Esophagus squamous epithelium (tissue), 5 donors: ENCODE measurements at places on chromosomes 11 and 22.

DNA sequence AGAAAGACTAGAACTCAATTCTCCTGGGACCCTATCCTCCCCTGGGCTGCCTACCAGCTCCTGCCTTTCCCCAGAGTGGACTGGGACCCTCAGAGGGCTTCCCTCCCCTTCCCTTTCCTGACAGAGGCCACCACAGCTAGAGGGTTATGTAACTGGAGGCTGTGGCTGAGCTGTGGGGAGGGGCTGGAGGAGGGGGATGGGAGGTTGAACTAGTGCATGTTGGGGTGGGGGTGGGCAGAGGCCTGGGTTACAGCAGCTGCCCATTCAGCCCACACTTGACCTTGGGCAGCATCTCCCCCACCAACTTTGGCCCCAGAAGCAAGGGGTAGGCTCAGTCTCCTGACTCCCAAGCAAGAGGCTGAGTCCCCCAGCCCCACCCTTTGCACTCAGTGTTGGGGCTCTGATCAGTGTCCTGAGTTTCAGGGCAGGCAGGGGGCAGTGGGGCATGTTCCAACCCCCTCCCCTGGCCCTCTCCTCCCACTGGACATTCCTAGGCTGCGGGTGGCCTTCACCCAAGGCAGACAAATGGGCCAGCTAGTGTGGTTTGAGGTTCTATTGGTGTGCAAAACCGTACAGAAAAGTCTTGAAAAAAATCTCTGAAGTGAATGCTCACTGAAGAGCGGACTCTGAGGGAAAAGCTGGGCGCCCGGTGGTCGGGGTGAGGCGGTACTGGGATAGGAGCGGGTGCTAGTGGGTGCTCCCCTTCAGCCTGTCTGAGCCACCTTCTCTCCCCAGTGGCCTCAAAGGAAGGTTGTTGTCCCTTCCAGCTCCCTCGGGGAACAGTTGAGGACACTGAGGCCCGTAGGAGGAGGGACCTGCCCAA is 3.8 kb downstream of the KCNC1 start:
- no peak for DNase-seq

GRCh38 chr11:64711138-64711955 is 11.7 kb downstream of the NRXN2 start:
- no peak for DNase-seq

GRCh38 chr11:134513585-134514120 is 101.6 kb upstream of the B3GAT1 start:
- DNase-seq = no peak

GRCh38 chr11:71140206-71140919 is 112.0 kb downstream of the SHANK2 start:
- no peak for DNase-seq

- DNase-seq = no peak
These were observed 43.0 kb downstream of the THAP12 start for GRCh38 chr11:76337923-76338322.

DNA sequence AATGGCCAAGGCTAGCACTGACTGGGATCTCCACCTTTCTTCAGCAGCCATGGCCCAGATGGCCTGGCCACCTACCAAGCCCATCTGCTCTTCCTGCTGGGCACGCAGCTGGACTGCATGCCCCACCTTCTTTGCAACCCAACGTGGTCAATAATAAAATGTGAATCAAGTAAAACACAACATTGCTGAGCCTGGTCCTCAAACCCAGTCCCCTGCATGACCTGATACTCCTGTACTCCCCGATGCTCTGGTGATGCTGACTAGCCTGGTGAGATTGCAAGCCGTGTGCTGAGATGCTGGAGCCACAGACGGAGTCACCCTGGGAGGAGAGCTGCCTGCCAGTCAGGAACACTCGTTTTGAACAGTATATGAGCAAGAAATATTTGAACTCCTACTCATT is 34.0 kb downstream of the PARVG start:
- no peak for DNase-seq

DNA sequence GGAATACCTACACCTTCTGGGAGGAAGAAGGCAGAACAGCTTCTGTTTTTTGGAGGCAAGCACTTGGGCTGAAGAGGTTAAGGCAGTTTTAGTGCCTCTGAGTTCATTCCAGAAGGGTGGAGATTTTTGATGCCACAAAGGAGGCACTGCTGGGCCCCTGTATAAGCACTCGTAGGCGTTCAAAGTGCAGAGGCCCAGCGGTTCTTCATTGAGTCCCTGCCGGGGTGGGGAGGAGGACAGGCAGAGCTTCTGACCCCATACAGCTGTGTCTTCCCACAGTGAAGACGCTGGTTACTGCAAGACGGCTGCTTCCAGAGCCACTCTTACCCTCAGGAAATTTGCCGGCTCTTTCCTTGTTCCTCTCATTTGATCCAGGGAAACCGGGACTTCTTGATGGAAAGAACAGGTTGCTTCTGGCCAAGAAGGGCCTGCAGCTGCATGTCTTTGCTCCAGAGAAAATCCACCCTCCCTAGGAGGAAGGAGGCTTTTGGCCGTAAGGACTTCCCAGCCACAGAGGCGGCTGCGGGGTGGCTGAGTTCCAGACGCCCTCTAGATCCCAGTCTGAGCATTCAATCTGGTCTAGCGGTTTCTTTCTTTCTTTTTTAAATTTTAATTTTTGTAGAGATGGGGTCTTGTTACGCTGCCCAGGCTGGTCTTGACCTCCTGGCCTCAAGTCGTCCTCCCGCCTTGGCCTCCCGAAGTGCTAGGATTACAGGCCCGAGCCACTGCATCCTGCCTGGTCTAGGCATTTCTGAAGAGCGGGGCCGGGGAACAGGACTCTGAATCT is 9.4 kb downstream of the ADAMTS15 start:
- no peak for DNase-seq

GRCh38 chr11:117005758-117006157 is 92.5 kb downstream of the SIK3 start:
- DNase-seq = no peak

- DNase-seq = no peak
These were observed 132.5 kb downstream of the FBXO7 start for GRCh38 chr22:32607086-32607485.

- no peak for DNase-seq
These were observed 154.7 kb downstream of the SHANK2 start for GRCh38 chr11:71097506-71098240.

GRCh38 chr11:87722756-87723565 is 452.3 kb downstream of the RAB38 start:
- DNase-seq = no peak

DNA sequence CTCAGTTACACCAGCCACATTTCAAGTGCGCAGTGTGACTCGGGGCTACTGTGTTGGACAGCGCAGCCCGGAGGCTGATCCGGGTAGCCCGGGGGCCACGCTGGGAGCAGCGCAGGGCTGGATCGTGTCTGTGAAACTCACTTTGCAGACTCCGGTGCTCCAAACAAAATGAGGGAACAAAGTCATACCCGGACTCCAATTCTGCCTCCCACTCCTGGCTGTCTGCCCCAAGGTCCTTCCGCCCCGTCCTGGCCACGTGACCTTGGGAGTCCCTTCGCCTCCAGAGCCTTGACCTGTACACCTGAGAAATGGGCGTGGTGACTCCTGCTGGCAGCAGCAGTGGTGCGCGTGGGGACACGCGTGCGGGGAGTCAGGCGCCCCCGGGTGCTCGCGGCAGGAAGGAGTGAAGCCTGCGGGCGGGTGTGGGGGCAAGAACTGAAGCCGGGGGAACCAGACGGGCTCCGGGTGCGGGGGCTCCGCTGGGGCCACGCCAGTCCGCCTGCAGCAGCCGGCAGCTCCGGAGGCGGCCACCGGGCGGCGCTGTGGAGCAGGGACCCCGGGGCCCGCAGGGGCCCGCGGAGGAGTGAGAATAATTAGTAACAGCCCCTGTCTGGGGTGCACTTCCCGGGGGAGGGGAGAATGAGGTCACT is 42.4 kb downstream of the KCNJ4 start:
- DNase-seq = no peak

GRCh38 chr11:107468596-107468995 is 11.0 kb upstream of the CWF19L2 start:
- no peak for DNase-seq

GRCh38 chr11:86294026-86294425 is 8.0 kb upstream of the HIKESHI start:
- DNase-seq = no peak

GRCh38 chr11:2577991-2578928 is 121.5 kb downstream of the KCNQ1OT1 start:
- no peak for DNase-seq

GRCh38 chr22:22558972-22559603 is at the start of gene PRAME:
TSS of gene PRAME (minus strand) at chr22:22559265. CDS start at chr22:22556832, 2,433 bp downstream.
- DNase-seq = no peak

DNA sequence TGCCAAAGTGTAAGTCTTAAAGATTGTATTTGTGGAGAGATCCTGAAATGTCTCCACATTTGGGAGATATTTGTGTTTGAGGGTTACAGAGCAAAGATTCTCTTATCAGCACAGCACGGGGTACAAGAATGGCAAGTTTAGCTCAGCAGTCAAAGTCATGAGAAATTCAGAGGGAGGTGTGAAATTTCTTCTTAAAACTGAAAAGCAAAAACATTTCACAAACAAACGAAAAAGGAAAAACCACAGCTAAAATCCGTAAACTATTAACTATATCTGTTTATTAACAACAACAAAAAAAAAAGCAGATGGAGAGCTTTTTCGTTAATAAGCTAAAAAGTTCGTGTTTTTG is 40.9 kb upstream of the ETS1 start:
- DNase-seq = no peak

DNA sequence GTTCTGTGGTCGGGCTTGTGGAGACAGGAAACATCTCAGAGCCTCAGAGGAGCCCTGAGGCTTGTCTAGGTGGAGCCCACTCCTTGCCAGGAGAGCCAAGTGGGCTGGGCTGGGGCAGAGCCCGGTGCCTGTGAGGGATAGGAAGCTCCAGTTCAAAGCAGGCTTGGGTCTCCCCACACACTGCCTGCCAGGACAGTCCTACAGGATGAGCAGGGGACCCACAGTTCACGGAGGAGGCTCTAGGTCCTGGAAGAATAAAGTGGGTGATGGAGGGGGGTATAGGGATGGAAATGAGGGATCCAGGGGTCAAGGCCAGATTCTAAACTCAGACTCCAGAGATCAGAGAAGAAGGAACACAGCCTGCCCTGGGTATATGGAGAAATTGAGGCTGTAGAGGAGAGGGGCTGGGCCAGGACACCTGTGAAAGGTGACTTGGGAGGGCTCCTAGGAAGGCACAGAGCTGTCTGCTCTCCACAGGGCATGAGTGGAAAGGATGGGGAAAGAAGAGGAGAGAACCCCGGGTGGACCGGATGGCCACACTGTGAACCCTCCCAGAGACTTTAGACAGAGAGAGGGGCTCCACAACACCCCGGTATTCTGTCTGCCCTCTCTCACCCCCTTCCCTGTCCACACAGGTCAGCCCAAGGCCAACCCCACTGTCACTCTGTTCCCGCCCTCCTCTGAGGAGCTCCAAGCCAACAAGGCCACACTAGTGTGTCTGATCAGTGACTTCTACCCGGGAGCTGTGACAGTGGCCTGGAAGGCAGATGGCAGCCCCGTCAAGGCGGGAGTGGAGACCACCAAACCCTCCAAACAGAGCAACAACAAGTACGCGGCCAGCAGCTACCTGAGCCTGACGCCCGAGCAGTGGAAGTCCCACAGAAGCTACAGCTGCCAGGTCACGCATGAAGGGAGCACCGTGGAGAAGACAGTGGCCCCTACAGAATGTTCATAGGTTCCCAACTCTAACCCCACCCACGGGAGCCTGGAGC is 7.4 kb downstream of the IGLL5 start:
- DNase-seq = no peak

- DNase-seq = no peak
These were observed 401.6 kb downstream of the BUD13 start for GRCh38 chr11:116371146-116371545.
